ENCODE measurements at places on chromosomes 6 and 20.

- DNase-seq, result peak; percentile 61
These were observed 167.1 kb downstream of the LAMA2 start for GRCh38 chr6:129050086-129050485.

DNA sequence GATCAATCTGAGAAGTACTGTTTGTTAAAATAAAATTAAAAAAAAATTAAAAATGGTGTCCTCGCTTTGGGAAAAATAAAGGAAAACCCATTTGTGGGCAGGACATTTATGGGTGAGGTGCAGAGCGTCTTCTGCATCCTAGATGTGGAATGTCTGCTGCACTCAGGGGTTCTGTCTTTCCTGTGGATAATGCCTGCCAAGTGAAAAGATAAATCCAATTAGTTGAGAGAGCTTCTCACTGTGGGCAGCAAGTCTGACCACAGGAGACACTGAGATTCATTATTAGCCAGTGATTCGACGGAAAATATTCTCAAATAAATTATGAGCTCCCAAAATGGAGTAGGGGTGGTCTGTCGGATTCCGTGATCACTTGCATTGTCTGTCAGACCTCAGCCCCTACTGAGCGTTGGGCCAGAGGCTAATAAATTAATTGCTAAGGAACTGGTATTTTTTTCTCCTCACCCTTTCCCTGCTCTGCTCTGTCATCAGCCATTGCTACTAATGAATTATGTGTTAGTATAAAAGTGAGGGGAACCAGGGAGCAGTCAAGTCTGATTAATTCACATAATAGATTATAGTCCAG, 10.0 kb downstream of the GMPR start:
- DNase-seq, result no peak

- no peak for DNase-seq
These were observed 6.5 kb upstream of the DDO start for GRCh38 chr6:110421749-110422443.

DNA sequence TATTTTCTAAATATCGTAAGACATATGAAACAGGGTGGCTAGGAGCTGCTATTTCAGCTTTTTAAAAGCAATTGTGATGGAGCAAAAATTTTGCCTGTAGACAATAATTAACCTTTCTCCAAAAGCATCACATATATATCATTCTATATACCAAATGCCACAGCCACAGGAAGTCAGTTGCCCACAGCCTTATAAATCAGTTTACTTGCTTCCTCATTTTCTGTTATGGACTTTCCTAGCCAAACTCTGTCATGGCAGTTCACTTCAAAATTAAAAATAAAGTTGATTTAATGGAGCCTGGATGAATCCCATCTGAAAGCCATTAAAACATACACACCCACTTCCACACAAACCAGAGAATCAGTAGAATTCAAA, 93.4 kb upstream of the NHSL1 start:
- no peak for DNase-seq

- no peak for DNase-seq
These were observed 5.5 kb upstream of the TFAP2D start for GRCh38 chr6:50707652-50708300.

GRCh38 chr20:38165089-38165965, at the start of gene TGM2:
Gene TGM2 (minus strand): TSS chr20:38165270. CDS start chr20:38165198, 72 bp downstream.
- DNase-seq, result peak; percentile 40

DNA sequence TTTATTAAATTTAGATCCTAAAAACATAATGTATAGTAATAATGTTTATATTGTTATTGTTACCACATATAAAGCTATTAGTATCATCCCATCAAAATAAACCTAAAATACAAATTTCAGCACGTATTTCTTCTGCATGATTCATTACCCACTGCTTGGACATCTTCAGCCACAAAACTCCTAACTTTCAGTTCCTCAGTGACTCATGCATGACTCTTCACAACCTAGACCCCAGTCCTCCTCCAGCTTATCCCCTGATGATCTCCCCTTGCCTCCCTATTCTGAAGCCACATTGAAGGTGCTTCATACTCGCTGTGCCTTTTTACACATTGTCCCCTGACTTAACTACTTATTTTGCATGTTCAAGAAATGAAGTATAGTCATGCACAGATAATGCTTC, 11.2 kb upstream of the GPRC6A start:
- DNase-seq, result peak; percentile 1

GRCh38 chr20:5719861-5720403, 30.3 kb upstream of the SHLD1 start:
- DNase-seq, result peak; percentile 20

All from fibroblast of skin of right quadriceps (primary cell).